Activated naive CD8-positive, alpha-beta T cell treated with anti-CD3 and anti-CD28 coated beads for 36 hours (primary cell): ENCODE measurements at places on chromosomes 2 and 18. TPM values are rescaled to one million over a fixed set of nuclear protein-coding genes. Genes with fewer than 3 reads are reported as not detected.

The CHST10 gene
- 13.4 TPM for total RNA-seq

The PKDCC gene
- not detected for total RNA-seq

The DPP10 gene
- total RNA-seq: not detected

The MREG gene
- total RNA-seq: 12.1 TPM

The REG1B gene
- total RNA-seq: not detected

The LRATD1 gene
- total RNA-seq: not detected

The CNNM3 gene
- total RNA-seq: 17.2 TPM

The DHRS9 gene
- total RNA-seq: not detected

GRCh38 chr2:37713258-37713700, 41.8 kb upstream of the CDC42EP3 start:
- DNase-seq: peak; percentile 28

DNA sequence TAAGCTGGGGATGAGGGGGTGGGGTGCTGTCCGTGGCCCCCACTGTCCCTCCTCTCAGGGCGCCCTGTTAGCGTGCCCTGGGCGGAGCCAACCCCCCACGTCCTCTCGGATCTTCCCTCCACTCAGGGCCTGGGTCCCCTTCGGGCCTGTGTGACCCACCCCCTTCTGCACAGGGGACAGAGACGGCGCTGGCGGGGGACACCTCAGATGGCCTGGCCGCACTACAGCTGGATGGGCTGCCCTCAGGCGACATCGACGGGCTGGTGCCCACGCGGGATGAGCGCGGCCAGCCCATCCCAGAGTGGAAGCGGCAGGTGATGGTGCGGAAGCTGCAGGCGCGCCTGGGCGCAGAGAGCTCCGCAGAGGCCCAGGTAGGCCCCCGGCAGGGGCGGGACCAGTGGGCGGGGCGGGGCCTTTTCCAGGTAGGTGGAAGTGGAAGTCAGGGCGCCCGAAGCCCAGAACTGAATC, 9.9 kb upstream of the KLHL30 start:
- no peak for DNase-seq

- no peak for DNase-seq
Measured at GRCh38 chr2:196413821-196414274, 225.7 kb upstream of the CCDC150 start.

- no peak for DNase-seq
Measured at GRCh38 chr2:24914713-24915112, 5.3 kb downstream of the ADCY3 start.

GRCh38 chr2:180219491-180219890, 212.4 kb upstream of the CWC22 start:
- DNase-seq: no peak

DNA sequence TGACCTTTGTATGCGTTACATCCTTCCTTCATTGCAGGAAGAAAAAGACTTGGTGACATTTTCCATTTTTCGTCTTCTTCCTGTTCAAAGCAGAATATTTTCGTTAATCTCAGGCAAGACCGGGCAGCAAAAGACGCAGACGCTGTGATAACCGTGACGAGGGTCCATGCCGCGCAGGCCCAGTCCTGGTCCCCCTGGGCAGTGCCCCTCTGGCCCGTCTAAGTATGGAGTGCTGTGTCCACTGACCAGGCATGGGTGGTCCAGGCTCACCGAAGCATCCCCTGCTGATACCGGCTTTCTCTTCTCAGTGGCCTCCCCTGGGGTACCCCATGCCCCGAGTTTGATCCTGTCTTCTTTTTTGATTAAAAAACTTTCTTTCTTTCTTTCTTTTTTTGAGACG, 135.2 kb upstream of the ASB18 start:
- no peak for DNase-seq

DNA sequence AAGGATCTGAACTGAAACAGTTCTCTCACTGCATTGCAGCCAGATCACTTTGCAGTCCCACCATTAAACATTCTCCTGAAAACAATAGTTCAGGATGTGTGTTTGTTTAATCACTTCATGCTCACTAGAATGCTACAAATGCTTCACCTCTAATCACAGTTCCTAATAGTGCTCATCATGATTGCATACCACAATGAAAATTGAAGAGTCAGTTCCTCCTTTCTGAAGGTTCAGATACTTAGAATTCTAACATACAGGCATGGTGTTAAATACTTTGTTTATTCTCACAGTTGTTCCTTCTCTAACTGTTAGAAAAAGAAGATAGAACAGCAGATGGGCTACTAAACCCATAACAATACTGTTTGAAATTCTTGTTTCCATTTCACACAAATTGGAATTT, 622.3 kb upstream of the ACVR2A start:
- DNase-seq: no peak

DNA sequence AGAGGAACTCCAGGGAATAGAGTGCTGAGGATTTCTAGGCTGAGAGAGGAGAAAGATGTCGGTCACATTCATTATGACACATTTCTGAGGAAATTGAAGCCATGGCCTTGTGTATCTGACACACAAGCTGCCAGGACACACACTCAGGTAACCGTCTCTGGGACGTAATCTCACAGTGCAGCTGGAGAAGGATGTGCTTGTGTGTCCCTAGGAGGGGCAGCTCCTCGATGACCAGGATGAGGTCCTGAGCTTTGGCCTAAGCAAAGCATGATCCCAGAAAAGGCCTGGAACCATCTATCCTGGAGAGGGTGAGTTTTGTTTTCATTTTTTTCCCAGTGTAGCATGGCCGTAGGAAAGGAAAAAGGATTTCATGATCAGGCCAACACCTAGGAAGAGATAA, 102.2 kb downstream of the CAPN13 start:
- DNase-seq: no peak

DNA sequence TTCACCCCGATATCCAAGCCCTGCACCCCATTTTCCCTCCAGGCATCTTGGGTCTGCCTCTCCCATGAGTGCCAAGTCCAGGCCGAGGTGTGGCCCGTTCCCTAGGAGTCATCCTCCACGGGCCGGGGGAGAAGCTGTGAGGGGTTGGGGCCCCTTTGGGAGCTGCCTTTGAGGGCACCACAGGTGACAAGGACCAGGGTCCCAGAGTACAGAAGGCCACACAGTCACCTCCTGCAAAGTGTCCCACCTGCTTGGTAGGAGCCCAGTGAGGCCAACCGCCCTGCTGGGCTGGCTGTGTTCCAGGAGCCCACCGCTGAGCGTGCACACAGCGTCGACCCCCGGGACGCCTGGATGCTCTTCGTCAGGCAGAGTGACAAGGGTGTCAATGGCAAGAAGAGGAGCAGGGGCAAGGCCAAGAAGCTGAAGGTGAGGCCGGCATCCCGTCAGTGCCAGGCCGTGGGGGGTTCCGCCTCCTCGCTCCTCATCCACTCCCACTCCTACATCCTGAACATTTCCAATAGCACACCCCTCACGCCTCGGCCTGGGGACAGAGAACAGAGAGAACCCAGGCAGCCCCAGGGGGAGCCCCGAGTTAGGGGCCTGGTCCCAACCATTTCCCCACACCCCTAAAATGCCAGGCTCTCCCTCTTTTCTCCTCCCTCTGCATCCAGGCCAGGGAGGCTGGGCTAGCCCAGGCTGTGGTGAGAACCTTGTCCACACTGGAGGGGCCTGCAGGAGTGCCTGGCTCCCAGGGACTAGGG, 2.7 kb downstream of the ERFE start:
- no peak for DNase-seq

- DNase-seq: no peak
Measured at GRCh38 chr2:75539955-75540716, 20.6 kb downstream of the EVA1A start.

DNA sequence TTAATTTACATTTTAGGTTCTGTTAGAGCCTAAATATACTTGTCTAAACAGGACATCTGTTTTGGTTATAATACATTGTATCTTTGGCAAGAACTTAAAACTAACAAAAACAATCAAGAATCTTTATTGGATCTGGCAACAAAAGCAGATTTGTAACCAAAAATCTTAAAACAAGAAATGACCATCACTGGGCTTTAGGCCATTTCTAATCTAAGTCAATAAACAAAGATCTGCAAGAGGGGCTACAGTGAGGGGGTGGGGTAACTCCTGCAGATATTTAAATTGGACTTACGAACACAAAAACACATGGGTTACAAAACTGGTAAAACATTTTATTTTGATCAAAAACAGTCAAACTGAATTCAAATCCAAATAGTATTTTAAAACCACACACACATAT, 77.3 kb downstream of the SRBD1 start:
- no peak for DNase-seq

- DNase-seq: no peak
Measured at GRCh38 chr18:32251466-32251865, 61.6 kb downstream of the MEP1B start.

DNA sequence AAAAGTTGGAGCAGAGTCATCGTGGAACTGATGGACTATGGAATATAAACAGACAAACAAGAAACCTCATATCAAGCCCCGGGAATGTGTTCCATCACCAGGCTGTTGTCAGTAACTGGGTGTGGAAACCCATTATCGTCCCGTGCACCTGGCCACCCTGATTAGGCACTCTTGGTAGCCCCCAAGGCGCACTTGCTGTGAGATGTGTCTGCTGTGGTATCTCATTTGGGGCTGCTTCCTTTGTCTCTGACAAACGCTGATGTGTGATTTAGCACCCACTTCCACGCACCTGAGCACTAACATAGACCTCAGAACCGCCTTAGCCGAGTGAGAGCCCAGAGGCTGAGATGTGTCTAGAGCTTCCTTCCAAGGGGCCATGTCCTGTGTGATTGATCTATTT, 96.3 kb downstream of the PRPF40A start:
- DNase-seq: no peak

- DNase-seq: no peak
Measured at GRCh38 chr18:10239103-10239502, 215.3 kb upstream of the APCDD1 start.
